BJ (cell line): ENCODE measurements at places on chromosomes 12 and 14. TPM values are rescaled to one million over a fixed set of nuclear protein-coding genes. Genes with fewer than 3 reads are reported as not detected.

The PITPNM2 gene
- polyA plus RNA-seq = 0.83 and 1.3 TPM in 2 replicates

The RNASE3 gene
- polyA plus RNA-seq = not detected in 2 replicates

The P2RX7 gene
- polyA plus RNA-seq = 0.13 and 0.20 TPM in 2 replicates

The MAP1LC3B2 gene
- 1.6 and 2.5 TPM in 2 replicates for polyA plus RNA-seq

The KRT77 gene
- not detected in 2 replicates for polyA plus RNA-seq

The ASCL4 gene
- polyA plus RNA-seq = not detected in 2 replicates

The GAS2L3 gene
- polyA plus RNA-seq = 4.9 and 10.5 TPM in 2 replicates
